ENCODE measurements at places on chromosomes 6 and 20. TPM values are rescaled to one million over a fixed set of nuclear protein-coding genes. Genes with fewer than 3 reads are reported as not detected.
A peak's percentile ranks its signal among the peaks of the same experiment; 100 is the strongest.

The PDYN gene
- total RNA-seq = 0.56 TPM

The CD24 gene
- 392 TPM for total RNA-seq

The MYLK4 gene
- total RNA-seq = 0.20 TPM

- no peaks in the 10 kb centered on the region for H3K27me3 ChIP-seq
- H3K27ac ChIP-seq = no peak overlapping the region
- H3K4me1 ChIP-seq = no peaks in the 10 kb centered on the region
- no peaks in the 10 kb centered on the region for H3K36me3 ChIP-seq
- peak; percentile 90 for DNase-seq
These were observed 586.3 kb downstream of the HTR1B start for GRCh38 chr6:76876922-76877553.

DNA sequence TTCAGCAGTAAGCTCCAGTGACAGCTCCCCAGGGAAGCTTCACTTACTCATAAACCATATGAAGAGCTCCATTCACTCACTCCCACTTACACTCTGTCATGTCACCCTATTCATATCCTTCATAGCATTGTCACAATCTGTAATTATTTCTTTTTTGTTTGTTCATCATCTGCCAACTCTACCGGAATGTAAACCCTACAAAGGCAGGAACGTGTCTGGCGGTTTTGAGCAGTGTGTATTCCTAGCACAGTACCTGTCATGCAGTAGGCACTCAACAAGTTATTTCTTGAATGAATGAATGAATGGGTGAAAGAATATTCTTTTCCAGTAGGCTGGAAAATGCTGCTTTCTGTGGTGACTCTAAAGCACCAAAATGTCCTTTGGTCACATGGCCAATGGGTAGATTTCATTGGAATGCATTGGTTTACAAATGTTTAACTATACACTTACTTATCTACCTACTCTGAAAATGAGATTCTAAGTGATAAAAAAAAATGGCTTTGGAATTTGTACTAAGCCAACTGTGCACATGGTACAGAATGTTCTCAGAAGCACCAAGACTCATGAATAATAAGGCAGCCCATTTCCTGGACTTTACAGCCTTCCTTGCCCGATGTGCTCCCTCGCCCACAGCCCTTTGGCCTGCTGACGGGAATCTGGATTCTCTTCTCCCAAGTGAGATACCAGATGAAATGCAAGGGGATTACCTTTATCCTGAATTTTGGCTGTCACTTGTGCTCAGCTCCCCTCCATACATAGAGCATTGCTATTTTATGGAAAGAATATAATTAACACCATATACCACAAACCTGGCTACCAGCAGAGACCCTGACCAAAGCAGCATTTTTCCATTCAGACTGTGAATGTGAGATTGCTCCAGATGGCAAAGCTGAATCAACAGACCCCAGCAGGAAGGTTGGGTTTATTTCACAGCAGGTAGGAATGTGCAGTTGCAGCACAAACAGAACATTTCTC, 273.3 kb downstream of the ALDH8A1 start:
- no peak overlapping the region for H3K4me3 ChIP-seq
- H3K27me3 ChIP-seq = no peaks in the 10 kb centered on the region
- H3K36me3 ChIP-seq = no peaks in the 10 kb centered on the region

DNA sequence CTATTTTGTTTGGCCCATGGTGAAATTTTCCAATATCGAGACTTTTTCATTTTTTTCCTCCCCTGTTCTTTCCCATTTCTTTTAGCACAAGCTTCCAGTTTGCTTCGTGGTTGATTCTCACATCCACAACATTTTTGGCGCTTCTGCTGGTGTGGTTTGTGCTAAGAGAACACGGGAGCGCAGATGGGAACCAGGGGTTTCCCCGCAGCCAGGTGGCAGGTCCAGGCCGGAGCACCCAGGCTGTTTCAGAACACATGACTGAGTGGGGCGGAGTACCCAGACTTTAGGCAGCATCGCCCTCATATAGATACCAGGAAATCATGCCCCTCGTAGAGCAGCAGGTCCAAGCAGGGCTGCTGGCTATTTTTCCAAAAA, 58.0 kb downstream of the SYTL3 start:
- DNase-seq = peak; percentile 71
- H3K27me3 ChIP-seq = no peaks in the 10 kb centered on the region
- H3K27ac ChIP-seq = peak overlapping the region; percentile 73
- H3K4me3 ChIP-seq = no peak overlapping the region

DNA sequence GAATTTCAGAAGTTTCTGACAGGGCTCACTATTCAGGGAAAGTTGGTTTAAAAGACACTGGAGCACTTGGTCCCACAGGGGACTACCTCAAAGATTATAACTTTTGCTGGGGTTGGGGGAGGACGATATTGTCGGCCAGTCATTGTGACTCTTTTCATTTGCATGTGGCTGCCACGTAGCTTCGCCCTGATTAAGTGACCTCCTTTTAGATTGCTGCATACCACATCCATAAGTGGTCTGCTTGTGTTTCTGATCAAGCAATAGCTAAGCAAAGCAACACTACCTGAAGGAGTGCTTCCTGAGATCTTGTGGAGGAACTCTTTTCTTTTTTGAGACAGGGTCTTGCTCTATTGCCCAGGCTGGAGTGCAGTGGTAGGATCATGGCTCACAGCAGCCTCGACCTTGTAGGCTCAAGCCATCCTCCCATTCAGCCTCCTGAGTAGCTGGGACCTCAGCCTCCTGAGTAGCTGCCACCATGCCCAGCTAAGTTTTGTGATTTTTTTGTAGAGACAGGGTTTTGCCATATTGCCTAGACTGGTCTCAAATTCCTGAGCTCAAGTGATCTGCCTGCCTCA, 691.3 kb downstream of the EPM2A start:
- H3K36me3 ChIP-seq = no peaks in the 10 kb centered on the region
- no peak for DNase-seq
- H3K4me1 ChIP-seq = no peaks in the 10 kb centered on the region
- no peaks in the 10 kb centered on the region for H3K27me3 ChIP-seq
- no peak overlapping the region for H3K27ac ChIP-seq
- H3K4me3 ChIP-seq = no peak overlapping the region

GRCh38 chr6:4890191-4890590, 113.6 kb downstream of the RPP40 start:
- no peak overlapping the region for H3K4me3 ChIP-seq
- H3K4me1 ChIP-seq = no peaks in the 10 kb centered on the region
- no peak overlapping the region for H3K27ac ChIP-seq
- no peaks in the 10 kb centered on the region for H3K27me3 ChIP-seq
- peaks cover 21% of the 10 kb centered on the region for H3K36me3 ChIP-seq

DNA sequence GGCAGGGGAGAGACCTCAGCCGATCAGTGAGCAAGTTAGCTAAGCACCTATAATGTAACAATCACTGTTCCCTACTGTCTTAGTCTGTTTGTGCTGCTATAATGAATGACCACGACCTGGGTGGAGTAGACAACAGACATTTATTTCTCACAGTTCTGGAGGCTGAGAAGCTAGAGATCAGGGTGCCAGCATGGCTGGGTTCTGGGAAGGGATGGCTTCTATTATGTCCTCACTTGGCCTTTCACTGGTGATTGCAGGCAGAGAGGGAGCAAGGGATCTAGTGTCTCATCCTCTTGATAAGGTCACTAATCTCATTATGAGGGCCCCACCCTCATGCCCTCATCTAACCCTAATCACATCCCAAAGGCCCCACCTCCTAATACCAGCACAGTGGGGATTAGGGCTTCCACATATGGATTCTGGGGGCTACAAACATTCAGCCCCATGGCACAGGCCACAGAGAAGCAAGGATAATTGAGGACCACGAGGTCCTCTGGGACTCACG, 162.5 kb downstream of the CD83 start:
- peaks cover 2% of the 10 kb centered on the region for H3K4me1 ChIP-seq
- no peak overlapping the region for H3K4me3 ChIP-seq
- no peak overlapping the region for H3K27ac ChIP-seq
- peak; percentile 64 for DNase-seq

- H3K4me3 ChIP-seq = no peak overlapping the region
- no peak for DNase-seq
- H3K27ac ChIP-seq = no peak overlapping the region
- no peaks in the 10 kb centered on the region for H3K4me1 ChIP-seq
- peaks cover 24% of the 10 kb centered on the region for H3K36me3 ChIP-seq
These were observed 12.5 kb upstream of the PANK2 start for GRCh38 chr20:3876676-3877075.

- DNase-seq = no peak
- H3K36me3 ChIP-seq = no peaks in the 10 kb centered on the region
These were observed 59.2 kb downstream of the STMND1 start for GRCh38 chr6:17161076-17161475.

GRCh38 chr20:8310618-8311017, 178.6 kb downstream of the PLCB1 start:
- no peak overlapping the region for H3K4me3 ChIP-seq
- H3K27ac ChIP-seq = no peak overlapping the region
- no peaks in the 10 kb centered on the region for H3K36me3 ChIP-seq
- no peaks in the 10 kb centered on the region for H3K27me3 ChIP-seq
- H3K4me1 ChIP-seq = peaks cover 16% of the 10 kb centered on the region
- DNase-seq = no peak

DNA sequence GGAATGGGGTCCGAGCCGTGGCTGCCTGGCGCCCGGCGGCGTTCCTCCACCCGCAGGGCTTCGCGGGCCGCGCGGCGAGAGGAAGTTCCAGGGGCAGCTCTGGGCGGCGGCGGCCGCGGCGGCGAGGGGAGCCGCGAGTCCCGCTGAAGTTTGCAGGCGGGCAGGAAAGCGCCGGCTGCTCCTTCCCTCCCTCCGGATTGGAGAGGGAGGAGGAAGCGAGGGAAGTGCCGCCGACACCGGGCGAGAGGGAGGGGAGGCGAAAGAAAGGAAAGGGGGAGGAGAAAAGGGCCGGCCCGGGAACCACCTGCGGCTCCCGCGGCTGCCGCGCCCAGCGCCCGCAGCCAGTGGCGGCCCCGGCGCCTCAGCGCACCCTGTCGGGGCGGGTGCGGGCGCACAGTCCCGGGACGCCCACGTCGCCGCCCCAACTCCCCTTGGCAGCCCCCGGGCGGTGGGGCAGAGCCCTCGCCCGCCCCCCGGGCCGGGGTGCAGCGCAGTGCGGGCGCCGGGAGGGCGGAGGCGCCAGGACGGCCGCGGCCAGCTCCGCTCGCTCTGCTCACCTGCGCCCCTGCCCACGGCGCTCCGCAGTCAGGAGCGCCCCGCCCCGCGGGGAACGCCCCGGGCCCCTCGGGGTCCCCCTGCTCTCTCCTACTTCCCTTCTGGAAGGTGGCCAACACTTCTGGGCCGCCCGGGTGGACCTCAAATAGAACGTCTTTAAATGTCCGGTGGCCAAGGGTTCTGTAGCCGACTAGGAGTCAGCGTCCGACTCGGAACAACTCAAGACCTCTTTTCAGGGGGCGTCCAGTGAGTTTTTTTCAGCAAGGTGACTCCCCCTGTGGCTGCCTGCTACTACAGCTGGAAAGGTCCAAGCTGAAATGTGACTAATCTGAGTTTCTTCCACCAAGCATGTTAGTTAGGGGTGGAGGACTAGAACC, 80.3 kb upstream of the CCDC28A start:
- DNase-seq = peak; percentile 91
- H3K36me3 ChIP-seq = peaks cover 4% of the 10 kb centered on the region

DNA sequence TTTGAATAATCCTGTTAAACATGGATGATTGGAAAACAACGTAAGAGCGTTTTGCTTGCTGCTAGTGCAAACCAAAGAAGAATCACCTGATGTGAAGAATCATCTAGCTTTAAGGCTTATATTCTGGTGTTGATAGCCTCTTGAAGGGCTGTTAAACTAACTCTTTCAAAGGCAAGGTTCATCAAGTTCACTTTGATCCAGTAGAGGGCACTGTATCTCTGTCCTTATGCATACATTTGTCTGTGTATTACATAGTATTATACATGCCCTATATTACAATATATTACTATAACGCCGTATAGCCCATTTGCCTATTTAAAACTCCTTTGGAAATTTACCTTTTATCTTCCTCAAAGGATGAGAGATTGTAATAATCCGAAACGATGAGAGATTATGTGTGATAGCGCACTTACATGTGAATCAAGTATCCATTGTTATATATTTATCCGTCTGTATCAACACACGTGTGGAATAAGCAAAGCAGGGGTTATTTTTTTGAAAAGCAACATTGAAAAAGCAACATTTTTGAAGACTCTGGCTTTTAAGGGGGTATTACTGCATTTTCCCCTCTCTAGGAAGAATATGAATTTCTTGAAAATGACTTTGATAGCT, 50.8 kb upstream of the NRN1 start:
- no peak overlapping the region for H3K4me3 ChIP-seq
- no peaks in the 10 kb centered on the region for H3K4me1 ChIP-seq
- no peaks in the 10 kb centered on the region for H3K36me3 ChIP-seq
- peaks cover 7% of the 10 kb centered on the region for H3K27me3 ChIP-seq
- no peak for DNase-seq

- H3K36me3 ChIP-seq = no peaks in the 10 kb centered on the region
- no peak overlapping the region for H3K4me3 ChIP-seq
- peaks cover 5% of the 10 kb centered on the region for H3K27me3 ChIP-seq
- no peak overlapping the region for H3K27ac ChIP-seq
- no peak for DNase-seq
- H3K4me1 ChIP-seq = peaks cover 5% of the 10 kb centered on the region
These were observed 34.7 kb upstream of the IGF2R start for GRCh38 chr6:159934181-159934580.

Measured in endodermal cell (in vitro differentiated cells).